ENCODE measurements at places on chromosomes 3 and 15.

- no peak for DNase-seq
These were observed 716.2 kb downstream of the DIPK2A start for GRCh38 chr3:144687862-144688261.

DNA sequence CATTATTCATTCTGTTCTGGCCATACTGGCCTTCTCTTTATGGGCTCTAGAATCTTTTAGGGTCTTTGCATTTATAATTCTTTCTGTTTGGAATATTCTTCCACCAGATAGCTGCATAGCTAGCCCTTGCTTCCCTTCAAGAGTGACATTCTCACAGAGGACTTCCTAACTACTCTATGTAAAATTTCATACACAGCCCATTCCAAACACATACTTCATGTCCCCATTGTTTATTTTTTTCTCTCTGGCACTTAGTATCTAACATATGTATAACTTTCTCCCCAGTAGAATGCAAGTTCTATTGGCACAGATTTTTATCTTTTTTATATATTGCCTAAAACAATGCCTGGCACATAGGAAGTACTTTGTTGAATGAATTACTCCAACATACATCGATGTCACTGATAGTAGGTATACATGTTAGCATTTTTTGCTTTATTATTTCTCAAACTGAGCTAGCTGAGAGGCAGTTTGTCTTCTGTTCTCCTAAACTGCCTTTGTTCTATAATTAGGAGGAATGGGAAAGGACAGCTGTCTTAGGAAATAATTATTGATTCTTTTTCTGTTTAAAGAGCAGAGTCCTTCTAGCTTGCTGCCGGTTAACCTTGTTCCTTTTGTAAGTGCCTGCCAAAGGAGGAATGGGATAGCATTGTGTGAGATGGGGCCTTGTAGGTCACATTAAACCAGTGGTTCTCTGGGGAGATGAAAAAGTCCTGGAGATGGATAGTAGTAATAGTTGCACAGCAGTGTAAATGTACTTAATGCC lies 7.9 kb downstream of the FAM162A start:
- no peak for DNase-seq

- no peak for DNase-seq
These were observed 11.7 kb upstream of the HHATL start for GRCh38 chr3:42714171-42714852.

DNA sequence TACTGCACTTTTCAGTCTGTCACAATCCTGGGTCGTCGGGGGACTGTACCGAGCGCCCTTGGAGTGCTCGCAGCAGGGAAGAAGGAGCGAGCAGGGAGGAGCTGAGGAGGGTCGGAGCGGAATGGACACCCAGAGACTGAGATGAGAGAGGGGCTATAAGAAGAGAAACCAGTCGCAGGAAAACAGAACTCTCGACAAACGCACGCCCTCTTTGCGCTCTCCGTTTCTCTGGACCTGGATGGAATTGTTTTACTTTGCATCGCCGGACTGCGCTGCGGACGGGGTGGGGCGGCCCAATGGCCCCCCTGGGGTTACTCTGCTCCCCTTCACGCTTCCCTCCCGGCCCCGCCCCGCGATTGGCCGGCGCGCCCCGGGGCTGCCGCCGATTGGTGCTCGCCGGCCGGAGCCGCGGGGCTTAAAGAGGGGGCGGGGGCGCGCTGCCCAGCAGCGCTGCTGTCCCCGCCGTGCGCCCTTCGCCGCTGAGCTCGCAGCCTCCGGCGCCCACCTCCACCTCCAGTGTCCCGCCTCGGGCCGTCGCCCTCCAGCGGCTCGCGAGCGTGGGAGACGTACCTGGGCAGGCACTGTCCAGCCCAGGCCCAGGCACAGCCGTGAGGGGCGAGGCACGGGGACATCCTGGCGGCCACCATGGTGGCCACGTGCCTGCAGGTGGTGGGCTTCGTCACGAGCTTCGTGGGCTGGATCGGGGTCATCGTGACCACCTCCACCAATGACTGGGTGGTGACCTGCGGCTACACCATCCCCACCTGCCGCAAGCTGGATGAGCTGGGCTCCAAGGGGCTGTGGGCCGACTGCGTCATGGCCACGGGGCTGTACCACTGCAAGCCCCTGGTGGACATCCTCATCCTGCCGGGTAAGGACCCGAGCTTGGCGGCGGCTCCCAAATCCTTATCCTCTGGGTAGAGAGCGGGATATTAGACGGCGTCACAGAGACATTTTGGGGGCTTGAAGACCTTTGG lies at the start of gene CLDN11:
CLDN11 (plus strand) TSS at position 447 of the 977 bp plus-strand sequence; CDS start at position 646, 199 bp downstream.
- DNase-seq: no peak

- DNase-seq: no peak
These were observed 92.6 kb upstream of the KCNMB2 start for GRCh38 chr3:178443634-178444033.

GRCh38 chr3:162421721-162422120 lies 925.1 kb downstream of the OTOL1 start:
- DNase-seq: no peak

GRCh38 chr3:25385807-25386460 lies 42.1 kb upstream of the RARB start:
- no peak for DNase-seq

DNA sequence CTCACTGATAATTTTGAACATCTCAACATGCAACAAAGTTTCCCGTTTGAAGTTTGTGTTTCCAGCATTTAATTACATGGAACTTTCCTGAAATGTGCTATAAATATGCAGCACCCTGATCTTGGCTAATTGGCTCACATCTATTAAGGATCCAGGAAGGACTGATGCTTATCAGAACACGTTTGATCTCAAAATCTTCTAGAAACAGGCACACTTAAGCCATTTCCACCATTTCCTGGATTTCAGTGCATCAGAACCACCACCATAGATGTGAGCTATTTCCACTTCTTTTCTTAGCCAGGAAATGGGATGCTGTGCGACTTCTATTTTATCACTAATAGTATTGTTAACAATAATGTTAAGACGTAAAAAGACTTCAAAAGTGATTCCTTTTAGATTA lies 228.9 kb downstream of the FEZF2 start:
- no peak for DNase-seq

GRCh38 chr3:168090306-168091085 lies 5.2 kb downstream of the GOLIM4 start:
- DNase-seq: no peak

- peak; percentile 73 for DNase-seq
These were observed 6.9 kb downstream of the GALNT15 start for GRCh38 chr3:16181361-16181760.

- no peak for DNase-seq
These were observed 33.1 kb downstream of the CRTAP start for GRCh38 chr3:33146791-33147445.

- DNase-seq: no peak
These were observed 2.2 kb upstream of the CPEB1 start for GRCh38 chr15:82649226-82649999.

DNA sequence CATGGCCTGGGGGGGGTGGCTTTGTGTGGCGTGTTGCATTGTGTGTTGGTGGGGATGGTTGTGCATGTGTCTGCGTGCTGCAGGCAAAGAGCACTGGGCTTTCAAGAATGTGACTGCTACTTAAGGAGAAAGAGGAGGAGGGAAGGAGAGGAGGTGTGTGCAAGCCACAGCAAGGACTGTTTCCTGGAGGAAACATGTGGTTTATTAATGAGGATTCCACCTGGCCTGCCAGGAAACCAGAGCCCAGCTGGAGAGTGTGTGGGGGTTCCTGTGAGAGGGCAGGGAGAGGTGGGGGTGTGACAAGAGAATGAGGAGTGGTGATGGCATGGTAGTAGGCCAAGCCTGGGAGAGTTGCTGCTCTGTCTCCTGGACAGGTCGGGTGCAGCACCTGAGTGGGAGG lies 258.1 kb upstream of the ROPN1 start:
- DNase-seq: no peak

DNA sequence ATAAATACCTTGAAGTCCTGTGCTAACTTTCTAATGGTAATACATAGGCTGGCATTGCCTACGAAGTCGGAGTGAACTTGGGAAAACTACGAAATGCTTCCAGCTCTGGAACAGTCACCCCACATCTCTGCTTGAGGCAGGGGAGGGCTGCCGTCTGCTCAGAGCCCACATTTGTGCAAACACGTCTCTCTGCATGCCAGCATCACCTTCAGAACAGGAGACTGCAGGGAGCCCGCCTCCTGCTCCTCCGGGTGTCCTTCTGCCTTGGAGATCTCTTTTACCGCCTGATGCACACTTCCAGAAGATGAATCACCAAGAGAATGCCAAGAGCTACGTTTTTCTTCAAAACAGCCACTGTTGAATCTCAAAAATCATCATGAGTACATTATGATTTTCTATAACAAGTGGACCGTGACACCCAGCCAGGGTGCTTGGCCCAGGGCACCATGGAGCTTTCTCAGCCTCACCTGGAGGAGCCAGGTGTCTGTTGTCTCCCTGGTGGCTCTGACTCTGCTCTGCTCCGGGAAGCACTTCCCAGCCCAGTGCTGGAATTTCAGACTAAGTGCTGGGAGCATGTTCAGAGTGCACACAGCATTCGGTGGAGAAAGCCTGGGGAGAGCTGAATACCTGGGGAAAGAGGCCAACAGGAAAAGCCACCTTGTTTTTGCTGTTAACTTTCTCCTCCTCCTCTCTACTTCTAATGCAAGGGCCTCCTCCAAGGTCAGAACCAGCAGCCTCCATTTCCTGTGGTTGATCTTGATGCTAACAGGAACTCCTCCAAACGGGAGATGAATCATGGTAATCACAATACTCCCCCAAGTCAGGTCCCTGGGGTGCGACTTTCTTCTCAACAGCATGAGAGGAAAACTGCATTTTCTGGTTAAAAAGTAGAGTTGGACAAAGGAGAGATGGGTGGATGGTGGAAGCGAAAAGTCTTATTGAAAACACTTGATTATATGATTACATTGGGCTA lies 467.7 kb downstream of the GABRG3 start:
- no peak for DNase-seq

DNA sequence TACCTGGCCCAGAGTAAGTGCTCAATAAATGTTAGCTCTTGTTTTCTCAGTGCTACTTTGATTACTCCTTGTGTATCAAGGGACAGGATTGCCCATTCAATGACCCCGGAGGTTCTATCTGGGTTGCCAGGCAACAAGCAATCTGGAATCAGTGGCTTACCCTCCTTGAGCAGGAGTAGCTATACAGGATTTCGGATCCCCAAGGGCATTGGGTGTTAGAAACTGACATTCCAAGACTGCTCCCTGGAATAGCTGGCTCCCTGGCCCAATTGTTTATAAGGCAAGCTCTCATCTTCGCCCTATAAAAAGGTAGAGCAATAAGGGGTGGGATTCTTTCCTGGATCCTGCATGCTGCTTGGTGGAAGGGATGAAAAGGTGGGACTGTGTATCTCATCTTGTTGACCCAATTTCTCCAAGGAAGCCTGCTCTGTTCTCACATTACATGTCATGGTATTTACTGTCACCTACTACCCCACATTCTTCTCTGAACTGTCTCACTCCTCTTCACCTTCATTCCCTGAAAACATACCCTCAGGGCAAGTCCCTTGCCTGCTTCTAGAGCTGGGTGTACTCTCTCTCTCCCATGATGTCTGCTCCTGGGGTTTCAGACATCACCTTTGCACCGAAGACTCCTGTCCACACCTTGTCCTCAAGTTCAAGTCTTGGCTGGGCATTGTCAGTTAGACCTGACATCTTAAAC lies 26.4 kb upstream of the SCN10A start:
- DNase-seq: no peak

DNA sequence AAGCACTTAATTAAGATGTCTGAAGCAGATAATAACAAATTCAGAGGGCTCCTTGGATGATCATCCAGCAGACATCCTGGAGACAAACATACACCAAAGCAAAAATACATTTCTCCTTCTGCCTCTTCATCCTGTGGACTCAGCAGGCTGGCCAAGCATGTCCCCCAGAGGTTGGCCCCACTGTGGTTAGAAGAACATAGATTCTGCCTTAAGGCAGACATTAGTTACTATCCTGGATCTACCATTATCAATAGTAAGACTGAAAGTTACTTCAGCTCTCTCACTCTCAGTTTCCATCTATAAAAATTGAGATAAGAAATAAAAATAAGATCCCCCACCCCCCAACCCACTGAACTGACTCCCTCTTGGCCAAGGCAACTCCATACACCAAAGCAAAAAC lies 28.6 kb upstream of the TGFBR2 start:
- DNase-seq: no peak

- DNase-seq: no peak
These were observed 13.6 kb upstream of the ONECUT1 start for GRCh38 chr15:52803467-52804306.

DNA sequence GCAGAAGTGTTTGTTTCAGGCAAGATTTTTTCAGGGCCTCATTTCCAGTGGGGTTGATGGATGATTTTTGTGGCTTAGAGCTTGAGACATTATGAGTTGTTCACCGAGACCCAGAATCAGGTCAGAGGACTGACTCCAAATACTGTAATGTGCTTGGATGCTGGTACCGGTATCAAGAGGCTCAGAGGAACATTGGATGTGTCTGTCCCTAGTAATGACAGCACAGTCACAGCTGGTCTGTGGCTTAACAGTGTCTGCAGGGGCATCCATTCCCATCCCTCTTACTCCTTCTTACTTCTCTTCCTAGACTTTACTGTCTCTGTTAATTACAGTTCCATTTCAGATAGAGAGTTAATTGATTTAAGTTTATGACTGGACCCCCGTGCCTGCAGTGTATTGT lies 107.8 kb downstream of the PTPRG start:
- DNase-seq: no peak

- no peak for DNase-seq
These were observed 28.0 kb upstream of the RAB11A start for GRCh38 chr15:65841121-65841930.

DNA sequence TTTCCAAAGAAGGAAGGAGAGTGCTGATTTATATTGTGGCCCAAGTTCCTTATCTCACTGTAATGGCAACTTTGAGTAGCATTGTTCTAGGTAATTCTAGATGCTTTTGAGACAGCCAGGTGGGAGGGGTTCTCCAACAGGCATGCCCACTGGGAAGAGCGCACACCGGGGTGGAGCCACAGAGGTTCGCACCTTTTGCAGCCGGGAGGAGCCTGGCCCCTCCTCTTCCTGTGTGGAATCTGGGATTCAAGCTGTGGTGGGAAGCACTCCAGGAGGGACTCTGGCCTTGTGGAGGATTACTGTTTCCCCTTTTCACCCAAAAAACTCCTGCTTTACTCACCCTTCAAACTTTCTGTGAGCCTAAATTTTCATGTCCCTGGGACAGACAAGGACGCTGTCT lies 53.1 kb downstream of the CFAP20DC start:
- DNase-seq: no peak

DNA sequence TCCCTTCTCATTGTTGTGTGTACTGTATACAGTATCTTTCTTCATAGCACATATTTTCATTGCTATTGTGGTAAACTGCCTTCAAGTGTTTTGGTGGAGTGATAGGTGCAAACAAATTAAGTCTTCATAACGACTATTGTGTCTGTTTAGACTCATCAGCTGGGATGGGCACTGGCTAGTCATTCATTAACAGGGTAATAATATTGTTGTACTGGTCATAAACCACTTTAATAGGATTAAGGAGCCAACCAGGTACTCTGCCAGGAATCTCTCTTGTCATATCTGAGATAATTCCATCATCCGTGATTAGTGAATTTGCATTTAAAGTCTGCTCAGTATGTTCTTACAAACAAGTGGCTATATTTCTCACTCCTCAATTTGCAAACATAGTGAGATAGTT lies 10.2 kb upstream of the TMEM45A start:
- no peak for DNase-seq

All from omental fat pad (tissue), 4 donors.